ENCODE measurements at places on chromosomes 3 and 15.
A peak's percentile ranks its signal among the peaks of the same experiment; 100 is the strongest.

DNA sequence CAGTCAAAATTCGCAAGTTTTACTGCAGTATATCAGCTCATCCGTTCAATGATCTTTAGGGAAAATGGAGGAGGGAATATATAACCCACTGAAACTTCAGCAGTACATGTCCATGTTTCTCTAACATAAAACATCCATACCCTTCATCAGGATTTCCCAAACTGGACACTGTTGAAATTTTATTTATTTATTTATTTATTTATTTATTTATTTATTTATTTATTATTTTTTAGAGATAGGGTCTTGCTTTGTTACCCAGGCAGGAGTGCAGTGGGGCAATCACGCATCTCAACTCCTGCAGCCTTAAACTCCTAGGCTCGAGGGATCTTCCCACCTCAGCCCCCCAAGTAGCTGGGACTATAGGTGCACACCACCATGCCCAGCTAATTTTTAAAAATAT is 14.8 kb upstream of the HLTF start:
- DNase-seq, result no peak

GRCh38 chr3:188421151-188421821 is 267.3 kb downstream of the LPP start:
- peak; percentile 95 for DNase-seq

DNA sequence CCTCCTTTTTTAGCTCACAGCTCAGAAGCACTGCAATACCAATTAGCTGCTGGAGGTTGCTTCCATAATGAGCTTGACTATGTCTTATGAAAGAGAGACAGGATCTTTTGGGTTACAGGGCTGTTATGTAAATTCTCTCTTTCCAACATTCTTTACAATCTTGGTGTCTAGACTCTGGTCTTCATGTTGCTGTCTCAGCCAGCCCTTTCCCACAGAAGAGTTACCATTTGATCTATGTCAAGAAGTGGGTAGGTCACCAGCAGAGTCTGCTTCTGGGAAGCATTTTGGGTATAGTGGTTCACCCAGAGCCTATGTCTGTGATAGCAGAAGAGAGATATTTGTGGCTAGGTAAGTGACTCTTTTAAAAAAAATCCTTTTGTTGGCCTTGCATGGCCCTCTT is 234.5 kb downstream of the SATB1 start:
- peak; percentile 68 for DNase-seq

DNA sequence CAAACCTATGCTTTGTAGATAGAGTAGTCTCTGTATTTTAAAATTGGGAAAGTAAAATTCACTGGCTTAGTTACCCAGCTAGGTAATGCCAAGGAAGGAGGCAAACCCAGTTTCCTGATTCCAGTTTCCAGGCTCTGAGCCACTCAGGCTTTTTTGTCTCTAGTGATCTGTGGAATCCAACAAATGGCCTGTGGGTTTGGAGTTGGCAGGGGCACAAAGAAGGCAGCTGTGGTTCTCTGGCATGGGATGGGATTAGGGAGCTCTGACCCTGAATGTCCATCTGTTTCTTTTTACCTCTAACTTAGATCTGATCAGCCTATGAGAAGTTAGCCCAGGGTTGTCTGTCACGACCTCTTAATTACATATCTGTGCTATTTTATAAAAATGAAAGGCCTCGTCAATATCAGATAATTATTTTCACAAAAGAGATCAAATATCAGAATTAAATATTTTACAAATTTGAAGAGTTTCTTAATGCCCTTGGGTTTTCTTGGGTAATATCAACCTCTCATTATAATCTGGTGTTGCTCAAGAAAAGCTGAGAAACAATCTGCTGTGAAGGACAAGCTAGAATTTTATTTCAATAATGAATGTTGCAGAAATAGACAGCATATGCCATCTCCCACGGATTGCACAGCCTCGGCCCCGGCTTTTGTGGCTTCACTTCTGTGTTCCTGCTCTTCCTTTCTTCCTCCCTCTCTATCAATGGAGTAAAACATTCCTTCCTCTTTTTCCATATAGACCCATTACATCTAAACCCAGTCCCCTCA is 63.7 kb upstream of the DAZL start:
- peak; percentile 77 for DNase-seq

DNA sequence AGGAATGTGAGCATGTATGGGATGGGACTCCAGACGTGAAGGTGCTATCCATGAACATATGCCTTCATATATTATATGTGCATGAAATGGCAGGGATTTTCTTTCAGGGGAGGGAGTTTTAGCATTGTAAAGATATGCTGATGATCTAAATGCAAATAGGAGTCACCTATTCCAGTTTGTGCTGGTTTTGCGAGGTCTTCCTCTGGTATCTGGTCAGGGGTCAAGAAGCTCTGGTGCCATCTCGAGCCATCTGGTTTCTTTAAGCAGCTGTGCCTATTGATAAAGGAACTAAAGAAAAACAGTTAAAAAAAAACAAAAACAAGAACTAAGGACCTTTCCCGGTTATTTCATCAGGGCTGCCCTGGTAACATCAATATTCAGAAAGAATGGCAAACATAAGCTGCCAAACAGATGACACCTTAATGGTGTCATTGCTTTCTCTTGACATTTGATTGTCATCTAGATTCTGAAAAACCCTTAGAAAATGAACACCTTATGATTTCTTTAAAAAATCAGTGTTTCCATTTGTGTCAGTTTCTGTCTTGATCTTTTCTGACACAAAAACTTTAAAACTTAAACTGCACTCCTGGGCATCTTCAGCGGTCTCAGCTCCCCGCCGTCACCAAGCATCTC is 22.7 kb downstream of the APH1B start:
- no peak for DNase-seq

GRCh38 chr3:119649761-119650160 is 10.6 kb downstream of the POPDC2 start:
- no peak for DNase-seq

DNA sequence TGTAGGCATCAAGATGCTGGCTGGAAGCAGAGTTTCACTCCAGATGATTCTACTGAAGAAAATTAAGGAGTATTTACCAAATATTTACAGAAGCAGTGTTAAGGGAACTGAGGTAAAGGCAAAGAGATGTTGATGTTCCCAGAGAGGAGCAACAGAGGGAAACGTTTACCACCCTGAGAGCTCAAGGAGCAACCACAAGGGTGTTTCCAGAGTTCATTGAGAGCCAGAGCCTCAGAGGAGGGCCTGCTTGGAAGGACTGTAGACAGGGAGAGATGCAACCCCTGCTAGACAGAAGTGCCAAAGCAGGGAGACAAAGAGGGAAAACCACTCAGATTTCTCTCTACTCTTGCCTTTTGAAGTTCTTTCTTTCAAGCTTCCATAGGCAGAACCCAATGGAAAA is 474.5 kb downstream of the RBMS3 start:
- peak; percentile 16 for DNase-seq

DNA sequence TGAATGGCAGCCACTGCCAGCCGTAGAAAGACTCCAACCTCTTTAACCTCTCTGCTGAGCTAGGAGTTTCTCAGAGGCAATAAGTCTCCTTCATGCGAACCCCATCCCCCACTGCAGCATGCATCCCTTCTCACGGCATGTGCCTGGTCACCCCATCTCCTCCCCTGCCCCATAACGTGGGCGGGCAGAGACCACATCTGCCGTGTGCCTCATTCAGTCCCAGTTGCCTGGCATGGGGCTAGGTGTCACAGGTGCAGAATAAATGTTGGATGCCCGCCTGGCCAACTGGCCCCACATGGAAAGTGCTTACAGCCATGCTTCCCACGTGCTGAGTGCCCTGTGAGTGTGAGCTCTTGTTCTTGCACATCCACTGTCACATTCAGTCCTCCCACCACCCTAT is 43.5 kb upstream of the NTRK3 start:
- no peak for DNase-seq

DNA sequence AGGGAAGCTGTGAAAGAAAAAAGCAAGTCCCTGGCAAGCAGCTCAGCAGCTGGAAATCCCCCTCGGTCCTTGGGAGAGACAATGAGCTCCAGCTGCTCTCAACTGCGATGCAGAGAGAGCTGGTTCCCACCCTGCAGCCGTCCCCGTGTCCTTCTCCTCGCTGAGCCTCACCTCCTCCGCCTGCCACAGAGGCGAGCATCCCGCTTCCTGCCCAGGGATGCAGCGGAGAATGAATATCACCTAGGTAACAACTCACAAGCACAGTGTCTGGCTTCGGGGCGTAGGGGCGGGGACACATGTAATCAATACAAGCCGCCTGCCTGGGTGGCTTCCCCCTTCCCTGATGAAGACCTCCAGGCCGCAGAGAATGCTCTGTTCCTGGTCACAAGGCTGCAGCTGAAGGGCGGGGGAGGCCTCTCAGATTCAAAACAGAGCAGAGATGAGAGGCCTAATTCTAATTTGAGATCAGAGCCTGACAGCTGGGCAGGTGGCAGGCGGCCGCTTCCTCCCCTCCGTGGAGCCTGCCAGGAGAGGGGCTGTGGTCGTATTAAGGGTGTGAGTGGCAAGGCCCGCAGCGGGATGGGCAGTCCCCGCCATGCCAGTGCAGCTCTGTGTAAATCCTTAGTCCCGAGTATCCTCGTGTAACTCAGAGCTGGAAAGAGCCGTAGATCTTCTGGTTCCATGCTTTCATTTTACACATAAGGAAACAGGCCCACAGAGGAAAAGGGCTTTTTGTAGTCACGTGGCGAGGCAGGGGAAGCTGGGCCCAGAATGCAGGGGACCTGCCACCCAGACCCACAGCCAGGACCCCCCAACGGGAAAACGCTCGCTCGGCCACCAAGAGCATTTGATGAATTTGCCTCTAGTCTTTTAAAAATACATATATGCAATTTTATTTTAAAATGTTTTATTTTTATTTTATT is 24.3 kb downstream of the ZDHHC19 start:
- no peak for DNase-seq

GRCh38 chr3:101632586-101632985 is 44.3 kb downstream of the ZBTB11 start:
- DNase-seq, result no peak

- peak; percentile 82 for DNase-seq
Observed at GRCh38 chr3:69082805-69083204, 1.9 kb upstream of the ARL6IP5 start.

DNA sequence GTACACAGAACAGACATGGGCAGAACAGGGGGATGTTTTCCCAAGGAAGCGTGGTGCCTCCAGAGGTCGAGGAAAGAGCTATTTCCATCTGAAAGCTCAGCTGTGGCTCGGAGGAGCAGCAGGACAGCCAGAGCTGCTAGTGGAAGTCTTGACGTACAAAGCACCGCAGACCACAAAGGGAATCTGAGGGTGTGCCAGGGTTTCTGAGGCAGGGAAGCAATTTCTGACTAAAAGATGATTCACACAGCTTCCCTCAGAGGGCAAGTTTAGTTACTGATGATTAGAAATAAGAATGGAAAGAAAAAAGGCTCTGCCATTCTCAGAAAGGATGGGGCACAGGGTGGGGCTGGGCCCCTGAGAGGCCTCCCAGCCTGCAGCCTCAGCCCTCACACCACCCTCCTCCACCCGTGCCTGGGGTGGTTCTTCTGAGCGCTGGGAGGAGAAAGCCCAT is 45.8 kb upstream of the SEC13 start:
- peak; percentile 97 for DNase-seq

DNA sequence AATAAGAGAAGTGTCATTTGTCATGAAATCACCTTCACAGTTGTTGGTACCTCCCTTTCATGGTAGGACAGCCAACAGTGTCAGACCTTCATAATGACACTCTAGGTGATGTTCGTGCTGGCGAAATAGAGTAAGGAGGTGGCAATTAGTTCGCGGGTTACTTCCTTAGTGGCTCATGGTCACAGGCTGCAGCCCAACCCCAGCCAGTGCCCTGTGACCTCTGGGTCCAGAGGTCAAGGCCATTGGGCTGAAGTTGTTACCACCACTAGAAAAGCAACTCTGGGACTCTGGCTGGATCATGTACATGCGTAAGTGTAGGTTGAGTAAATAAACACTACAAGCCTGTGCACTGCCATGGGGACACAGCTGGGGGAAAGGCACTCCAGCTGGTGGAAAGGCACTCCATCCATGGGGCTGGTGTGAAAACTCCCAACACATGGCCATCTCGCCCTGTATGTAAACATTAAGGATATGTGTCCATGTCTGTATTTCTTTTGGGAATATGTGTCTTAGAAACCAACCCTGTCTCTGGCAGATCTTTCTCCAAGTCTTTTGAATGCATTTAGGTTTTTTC is 106.7 kb downstream of the RYK start:
- DNase-seq, result no peak

- DNase-seq, result no peak
Observed at GRCh38 chr3:152279479-152279878, 10.8 kb downstream of the MBNL1 start.

DNA sequence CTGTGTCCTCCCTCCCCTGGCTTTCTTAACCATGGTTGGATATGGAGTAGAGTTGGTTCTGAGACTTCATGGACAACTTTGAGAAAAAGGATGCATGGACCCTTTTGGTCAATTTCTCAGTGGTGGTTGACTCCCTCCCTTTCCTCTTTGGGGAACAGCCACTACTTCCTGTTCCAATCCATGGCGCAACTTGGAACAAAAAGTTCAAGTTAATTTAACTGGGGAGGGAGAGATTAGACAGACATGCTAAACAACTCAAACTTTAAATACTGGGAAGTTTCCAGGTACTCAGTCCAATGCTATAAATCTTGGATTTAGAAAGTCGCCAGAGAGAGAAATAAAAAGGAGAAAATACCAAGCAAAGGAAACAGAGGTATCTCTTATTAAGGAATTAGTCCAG is 202.2 kb downstream of the PDZRN3 start:
- no peak for DNase-seq

GRCh38 chr3:37640636-37641375 is 220.9 kb upstream of the CTDSPL start:
- DNase-seq, result no peak

GRCh38 chr3:194987571-194988494 is 283.1 kb downstream of the XXYLT1 start:
- DNase-seq, result no peak

GRCh38 chr3:55584030-55584429 is 96.9 kb upstream of the WNT5A start:
- no peak for DNase-seq

DNA sequence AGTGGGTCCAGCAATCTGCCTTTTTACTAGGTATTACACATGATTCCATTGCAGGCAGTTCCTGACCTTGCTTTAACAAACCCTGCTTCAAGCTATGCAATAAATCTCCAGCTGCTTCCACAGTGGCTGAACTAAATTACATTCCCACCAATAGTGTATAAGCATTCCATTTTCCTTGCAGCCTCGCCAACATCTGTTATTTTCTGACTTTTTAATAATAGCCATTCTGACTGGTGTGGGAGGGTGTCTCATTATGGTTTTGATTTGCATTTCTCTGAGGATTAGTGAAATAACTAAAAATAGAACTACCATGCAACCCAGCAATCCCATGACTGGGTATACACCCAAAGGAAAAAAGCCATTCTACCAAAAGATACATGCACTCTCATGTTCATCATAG is 36.4 kb upstream of the DNAJC13 start:
- peak; percentile 26 for DNase-seq

GRCh38 chr3:170423001-170423615 is 4.4 kb downstream of the CLDN11 start:
- no peak for DNase-seq

- peak; percentile 20 for DNase-seq
Observed at GRCh38 chr3:192943393-192943792, 25.7 kb upstream of the MB21D2 start.

GRCh38 chr15:77646104-77646694 is 13.5 kb upstream of the LINGO1 start:
- no peak for DNase-seq

Measured in AG10803 (cell line).